ENCODE measurements at places on chromosomes 3 and 15. TPM values are rescaled to one million over a fixed set of nuclear protein-coding genes. Genes with fewer than 3 reads are reported as not detected.

RPUSD3 gene
- total RNA-seq, result 36.2 TPM

GRAMD1C gene
- total RNA-seq, result 7.6 TPM

C3orf22 gene
- total RNA-seq, result not detected

PATL2 gene
- total RNA-seq, result 0.62 TPM

CFAP20DC gene
- 2.9 TPM for total RNA-seq
